ENCODE measurements at places on chromosomes 6 and 20.

GRCh38 chr6:6922166-6922565, 185.6 kb upstream of the RREB1 start:
- no peak for DNase-seq

- no peak for DNase-seq
Measured at GRCh38 chr6:15657290-15657689, 5.5 kb downstream of the DTNBP1 start.

DNA sequence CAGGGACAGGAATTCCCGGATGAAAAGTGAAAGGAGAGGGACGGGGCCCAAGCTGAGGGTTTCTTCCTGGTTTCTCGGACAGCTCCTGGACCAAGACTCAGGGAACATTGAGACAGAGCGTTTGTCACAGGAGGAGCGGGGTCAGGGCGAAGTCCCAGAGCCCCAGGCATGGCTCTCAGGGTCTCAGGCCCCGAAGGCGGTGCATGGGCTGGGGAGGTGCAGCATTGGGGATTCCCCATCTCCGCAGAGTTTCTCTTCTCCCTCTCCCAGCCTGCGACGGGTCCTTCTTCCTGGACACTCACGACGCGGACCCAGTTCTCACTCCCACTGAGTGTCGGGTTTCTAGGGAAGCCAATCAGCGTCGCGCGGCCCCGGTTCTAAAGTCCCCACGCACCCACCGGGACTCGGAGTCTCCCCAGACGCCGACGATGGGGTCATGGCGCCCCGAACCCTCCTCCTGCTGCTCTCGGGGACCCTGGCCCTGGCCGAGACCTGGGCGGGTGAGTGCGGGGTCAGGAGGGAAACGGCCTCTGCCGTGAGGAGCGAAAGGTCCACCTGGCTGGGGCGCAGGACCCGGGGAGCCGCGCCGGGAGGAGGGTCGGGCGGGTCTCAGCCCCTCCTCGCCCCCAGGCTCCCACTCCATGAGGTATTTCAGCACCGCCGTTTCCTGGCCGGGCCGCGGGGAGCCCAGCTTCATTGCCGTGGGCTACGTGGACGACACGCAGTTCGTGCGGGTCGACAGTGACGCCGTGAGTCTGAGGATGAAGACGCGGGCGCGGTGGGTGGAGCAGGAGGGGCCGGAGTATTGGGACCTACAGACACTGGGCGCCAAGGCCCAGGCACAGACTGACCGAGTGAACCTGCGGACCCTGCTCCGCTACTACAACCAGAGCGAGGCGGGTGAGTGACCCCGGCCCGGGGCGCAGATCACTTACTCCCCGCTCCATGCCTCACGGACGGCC, 54.6 kb upstream of the POLR1H start:
- DNase-seq = no peak

GRCh38 chr20:25544311-25544710, 41.0 kb downstream of the NINL start:
- DNase-seq = no peak

GRCh38 chr6:84424956-84425355, 197.5 kb upstream of the CEP162 start:
- DNase-seq = no peak

- DNase-seq = no peak
Measured at GRCh38 chr6:79269877-79270276, 35.4 kb upstream of the HMGN3 start.

GRCh38 chr6:28734443-28734959, 189.3 kb downstream of the TRIM27 start:
- DNase-seq = no peak

DNA sequence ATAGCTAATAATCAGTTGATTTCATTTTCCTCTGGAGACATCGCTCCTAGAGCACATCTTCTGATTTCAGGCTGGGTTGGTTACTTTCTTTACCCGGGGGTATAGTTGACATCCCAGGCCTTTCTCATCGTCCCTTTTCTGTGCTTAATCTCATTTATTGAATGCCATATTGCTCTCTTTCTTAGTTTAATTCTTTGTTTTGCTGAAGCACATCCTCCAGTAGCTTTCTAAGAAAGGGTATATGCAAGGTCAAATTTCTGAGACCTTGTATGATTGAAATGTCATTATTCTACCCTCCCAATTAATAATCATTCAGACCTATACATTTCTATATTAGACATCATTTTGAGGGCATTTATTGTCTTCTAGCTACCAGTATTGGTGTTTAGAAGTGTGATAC, 2.6 kb upstream of the C20orf141 start:
- no peak for DNase-seq

Data from urinary bladder (tissue), 4 donors.